ENCODE measurements at places on chromosomes 1 and 21.

- DNase-seq, result no peak
These were observed 774.8 kb upstream of the ADAMTS5 start for GRCh38 chr21:27741736-27742135.

GRCh38 chr21:45376459-45377324 lies 28.3 kb upstream of the COL18A1 start:
- no peak for DNase-seq

DNA sequence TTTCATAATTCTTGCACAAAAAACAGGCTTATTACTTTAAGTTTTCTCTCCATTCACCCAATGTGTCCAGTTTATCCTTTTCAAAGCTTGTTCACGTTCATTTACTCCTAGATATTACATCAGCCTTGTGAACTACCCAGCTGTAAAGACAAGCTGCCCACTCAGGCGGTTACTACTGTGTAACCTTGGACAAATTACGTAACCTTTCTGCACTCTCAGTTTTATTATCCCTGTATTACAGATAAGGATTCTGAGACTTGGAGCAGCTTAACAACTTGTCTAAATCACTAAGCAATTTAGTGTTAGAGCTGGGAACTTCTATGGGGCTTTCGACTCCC lies 20.5 kb upstream of the LPAR3 start:
- no peak for DNase-seq

- no peak for DNase-seq
These were observed 3.2 kb upstream of the IBA57 start for GRCh38 chr1:228162286-228163006.

- peak; percentile 53 for DNase-seq
These were observed 21.8 kb upstream of the PDC start for GRCh38 chr1:186482661-186483255.

DNA sequence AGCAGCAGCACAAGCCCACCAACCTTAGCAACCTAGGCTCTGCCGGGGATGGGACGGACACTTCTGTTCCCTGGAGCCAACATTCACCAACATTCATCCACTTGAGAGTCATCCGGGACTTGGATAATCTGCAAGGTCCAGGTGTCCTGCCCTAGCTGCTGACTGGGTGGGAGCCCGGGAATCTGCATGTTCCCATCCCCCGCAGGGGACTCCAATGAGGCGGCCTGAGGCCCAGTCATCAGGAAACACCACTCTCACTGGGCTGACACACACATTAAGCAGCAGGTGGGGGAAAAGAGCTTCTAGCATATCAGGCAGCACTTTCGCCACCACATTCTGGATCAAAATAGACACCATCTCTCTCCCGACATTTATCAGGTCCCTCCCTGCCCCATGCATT lies 38.4 kb upstream of the CCSAP start:
- no peak for DNase-seq

DNA sequence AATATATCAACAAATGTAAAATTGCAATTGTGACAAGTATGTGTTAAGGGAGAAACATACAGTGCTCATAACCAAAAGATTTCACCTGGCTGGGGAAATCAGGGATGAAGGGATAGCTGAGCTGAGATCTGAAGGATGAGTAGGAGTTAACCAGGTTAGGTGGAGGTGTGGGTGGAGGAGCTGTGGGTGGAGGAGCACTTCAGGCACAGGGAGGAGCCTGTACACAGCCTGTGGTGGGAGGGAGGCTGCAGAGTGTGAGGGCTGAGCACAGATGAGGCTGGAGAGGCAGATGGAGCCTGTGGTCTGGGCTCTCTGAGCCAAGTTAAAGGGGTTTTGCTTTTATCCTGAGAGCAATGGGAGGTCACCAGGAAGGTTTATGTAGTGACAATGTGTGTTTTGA lies 111.9 kb downstream of the XCL2 start:
- DNase-seq, result no peak

- DNase-seq, result no peak
These were observed 1.2 kb upstream of the KCNE1 start for GRCh38 chr21:34513129-34513675.

DNA sequence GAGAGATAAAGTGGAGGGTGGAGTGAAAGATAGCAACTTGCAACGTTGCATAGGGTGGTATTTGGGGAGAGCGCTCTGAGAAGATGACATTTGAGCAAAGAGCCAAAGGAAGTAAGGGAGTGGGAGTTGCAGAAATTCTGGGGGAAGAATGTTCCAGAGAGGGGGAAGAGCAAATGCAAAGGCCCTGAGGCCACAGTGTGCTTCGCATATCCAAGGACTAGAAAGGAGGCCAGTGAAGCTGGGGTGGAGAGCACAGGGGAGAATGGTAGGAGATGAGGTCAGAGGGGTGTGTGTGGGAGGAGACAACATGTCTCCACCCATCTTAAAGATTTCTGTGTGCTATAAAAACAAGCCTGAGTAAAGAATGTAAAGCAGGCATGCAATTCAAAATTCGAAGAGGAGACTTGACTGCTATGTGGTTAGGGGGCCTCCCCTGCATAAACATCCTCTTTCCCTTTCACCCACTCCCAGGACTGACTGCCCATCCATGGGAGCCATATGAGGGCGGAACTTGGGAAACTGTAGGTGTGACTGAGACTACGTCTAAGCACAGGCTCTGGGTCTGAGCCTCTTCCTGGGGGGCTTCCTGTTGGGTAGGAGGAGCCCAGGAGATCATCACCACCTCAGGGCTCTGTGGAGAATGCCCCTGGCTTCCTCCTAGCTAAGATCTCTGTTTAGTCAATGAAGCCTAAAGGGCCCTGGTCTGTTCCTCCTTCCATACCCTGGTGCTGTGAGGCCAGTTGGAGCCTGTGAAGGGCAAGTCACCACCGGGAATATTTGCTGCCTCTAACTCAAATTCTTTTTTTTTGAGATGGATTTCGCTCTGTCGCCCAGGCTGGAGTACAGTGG lies 2.9 kb upstream of the CLIC4 start:
- DNase-seq, result no peak

- DNase-seq, result no peak
These were observed 224.0 kb downstream of the FGGY start for GRCh38 chr1:59520827-59521418.

DNA sequence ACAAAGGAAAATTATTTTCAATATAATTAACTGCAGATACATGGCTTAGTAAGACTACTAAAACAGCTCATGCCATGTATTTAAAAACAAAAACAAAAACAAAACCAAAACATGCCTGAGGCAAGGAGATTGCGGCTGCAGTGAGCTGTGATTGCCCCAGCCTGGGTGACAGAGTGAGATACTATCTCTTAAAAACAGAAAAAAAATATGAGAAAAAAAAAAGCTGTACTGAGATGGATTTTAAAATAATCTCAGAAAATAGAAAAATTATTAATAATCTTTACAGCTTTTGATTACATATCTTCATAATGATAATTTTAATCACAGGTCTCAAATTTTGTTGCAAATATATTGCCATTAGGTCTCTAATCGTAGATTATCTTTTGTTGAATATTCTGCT lies 24.0 kb upstream of the LIN9 start:
- DNase-seq, result no peak

DNA sequence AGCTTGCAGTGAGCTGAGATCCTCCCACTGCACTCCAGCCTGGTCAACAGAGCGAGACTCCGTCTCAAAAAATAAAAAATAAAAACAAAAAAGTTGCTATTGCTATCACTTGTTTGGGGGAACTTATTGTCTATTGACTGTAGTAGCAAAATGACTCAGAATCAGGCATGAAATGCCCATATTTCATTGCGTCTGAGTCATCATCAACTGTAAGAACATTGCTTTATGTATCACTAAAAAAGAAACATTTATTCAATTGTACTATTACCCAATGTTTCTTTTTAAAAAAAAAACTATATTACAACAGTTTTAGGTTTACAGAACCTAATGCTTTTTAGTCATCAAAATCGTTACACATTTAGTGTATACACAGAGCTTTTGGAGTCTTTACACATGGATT lies 91.0 kb upstream of the FMN2 start:
- no peak for DNase-seq

Data from NCI-H345 (cell line).